ENCODE measurements at places on chromosomes 2 and 18.

DNA sequence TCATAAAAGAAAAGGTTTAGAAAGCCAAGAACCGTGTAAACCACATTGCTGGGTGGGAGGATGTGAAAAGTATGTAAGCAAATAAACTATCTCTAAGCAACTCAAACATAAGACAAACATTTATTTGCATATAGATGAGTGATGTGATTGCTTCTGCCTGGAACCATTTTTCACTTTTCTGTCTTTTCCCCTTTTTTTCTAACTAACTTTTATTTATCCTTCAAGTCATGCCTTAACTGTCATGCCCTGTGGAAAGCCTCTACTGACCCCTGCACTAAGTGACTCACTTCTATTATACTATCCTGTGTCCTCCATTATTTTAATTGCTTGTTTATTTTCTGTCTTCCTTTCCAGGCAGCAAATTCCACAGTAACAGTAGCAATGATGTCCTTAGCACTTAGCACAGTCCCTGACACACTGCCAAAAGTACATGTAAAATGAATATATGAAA is 87.5 kb upstream of the CTAGE1 start:
- no peak for DNase-seq

DNA sequence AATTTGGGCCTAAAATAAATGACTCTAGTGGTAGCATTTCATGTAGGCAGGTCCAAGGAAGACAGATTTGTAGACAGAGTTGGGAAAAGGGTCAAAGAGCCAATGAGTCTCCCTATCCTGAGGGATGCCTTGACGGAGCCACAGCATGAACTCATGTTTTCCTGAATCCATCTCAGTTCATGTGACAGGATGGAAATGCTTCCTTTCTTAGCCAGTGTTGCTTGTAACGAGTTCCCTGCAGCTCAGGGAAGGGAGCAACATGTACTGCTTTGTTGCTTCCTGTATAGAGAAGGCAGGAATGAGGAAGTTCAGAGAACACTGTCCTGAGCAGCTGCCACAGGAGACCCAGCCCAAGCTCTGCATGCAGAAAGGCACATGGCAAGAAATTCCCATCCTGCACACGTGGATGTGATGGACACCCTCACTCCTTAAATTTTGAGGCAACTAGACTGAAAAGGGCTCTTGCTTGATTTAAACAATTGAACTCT is 27.9 kb downstream of the TMEM17 start:
- no peak for DNase-seq

DNA sequence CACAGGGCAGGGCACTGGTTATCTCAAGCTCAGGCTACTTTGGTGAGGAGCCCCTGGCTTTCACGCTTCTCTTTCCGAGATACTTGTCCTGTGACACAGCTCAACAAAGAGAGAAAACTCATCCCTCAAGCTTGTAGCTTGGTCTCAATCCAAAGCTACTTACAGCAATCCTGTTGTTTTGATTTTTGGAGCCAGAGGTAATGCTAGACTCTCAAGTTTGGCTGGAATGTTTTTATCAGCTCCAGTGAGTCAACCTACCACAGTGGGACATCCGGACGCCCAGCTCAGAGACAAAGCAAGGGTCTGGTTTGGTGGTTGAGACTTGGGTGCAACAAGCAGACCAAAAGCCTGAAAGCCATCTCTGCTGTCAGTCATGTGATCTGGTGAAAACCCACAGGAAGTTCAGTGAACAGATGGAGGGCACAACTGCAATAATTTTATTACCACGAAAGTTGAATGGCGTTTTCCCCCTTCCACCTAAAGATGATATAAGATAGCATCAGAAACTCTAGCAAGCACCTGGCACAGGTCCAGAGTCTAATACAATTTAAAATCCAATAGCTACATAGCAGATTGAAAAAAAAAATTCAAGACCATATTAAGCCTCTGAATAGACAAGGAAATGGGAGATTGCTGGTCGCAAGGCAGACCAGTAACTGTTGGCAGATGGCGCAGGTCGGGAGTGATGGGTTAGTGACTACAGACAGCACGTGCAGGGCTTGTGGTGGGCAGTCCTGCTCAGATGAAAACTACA is 102.3 kb upstream of the SMAD7 start:
- peak; percentile 37 for DNase-seq

GRCh38 chr2:131042148-131042775 is 51.0 kb downstream of the FAM168B start:
- no peak for DNase-seq

DNA sequence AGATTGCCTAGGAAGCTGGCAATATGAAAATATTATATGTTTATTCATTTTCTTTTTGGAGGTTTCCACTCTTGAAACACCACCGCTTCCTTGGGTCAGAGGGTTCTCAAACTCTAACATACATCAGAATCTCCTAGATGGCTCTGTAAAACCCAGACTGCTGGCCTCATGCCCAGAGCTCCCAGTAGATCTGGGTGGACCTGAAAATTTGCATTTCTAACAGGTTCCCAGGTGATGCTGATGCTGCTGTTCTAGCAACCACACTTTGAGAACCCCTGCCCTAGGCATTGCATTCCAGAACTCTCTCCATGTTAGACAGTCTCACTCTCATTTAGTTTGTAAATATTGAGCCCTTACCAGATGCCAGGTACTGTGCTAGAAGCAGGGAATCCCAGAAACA is 139.4 kb downstream of the FAM210A start:
- DNase-seq, result no peak

DNA sequence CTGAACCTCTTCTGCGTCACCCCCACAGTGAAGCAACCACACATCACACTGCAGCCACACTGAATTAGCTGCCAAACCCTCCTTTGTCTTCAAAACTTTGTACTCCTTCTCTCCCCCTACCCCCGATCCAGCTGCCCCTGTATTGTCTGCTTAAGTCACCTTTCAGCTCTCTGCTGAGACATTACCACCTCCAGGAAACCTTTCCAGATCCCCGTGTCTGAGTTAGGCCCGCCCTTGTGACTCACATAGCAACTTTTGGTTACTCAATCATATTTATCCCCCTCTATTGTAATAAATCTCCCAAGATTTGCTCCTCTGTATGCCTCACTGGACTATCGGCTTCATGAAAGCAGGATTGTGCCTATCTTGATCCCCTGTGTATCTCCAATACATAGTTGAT is 82.8 kb upstream of the CDCA7 start:
- DNase-seq, result no peak

- no peak for DNase-seq
Observed at GRCh38 chr18:22412176-22412911, 5.4 kb downstream of the CTAGE1 start.

GRCh38 chr2:207317378-207317984 is 151.7 kb upstream of the KLF7 start:
- DNase-seq, result no peak

DNA sequence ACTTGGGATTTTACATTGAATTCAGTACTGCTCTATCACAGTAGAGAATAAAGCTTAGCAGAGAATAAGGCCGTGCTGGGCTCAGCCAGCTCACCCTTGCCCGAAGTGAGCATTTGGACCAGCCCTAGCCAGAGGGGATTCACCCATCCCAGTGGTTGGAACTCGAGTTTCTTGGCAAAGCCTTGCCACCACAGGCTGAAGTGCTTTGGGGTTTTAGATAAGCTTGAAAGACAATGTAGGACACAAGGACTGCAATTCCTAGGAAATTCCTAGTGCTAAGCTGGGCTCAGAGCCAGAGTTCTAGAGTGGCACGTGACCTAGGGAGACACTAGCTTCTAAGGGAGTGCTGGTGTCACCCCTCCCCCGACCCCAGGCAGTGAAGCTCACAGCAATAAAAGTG is 28.0 kb downstream of the SERPINB11 start:
- DNase-seq, result no peak

DNA sequence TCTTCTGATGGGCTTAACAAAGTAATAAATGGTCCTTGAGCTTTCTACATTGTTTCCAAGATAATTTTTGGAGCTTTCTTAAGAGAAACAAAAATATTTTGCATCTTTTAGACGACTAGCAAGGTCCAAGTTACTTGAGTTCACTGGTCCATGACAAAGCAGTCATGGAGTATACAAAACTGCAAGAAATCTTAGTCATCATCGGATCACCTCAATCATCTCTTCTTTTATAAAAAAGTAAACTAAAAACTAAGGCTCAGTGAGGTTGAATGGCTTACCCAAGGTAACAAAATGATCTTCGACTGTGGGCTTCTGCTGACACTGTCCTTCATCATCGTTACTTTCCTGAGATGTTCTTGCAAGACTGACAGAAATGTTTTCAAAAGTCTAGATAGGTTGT is 11.9 kb downstream of the FIGN start:
- no peak for DNase-seq

DNA sequence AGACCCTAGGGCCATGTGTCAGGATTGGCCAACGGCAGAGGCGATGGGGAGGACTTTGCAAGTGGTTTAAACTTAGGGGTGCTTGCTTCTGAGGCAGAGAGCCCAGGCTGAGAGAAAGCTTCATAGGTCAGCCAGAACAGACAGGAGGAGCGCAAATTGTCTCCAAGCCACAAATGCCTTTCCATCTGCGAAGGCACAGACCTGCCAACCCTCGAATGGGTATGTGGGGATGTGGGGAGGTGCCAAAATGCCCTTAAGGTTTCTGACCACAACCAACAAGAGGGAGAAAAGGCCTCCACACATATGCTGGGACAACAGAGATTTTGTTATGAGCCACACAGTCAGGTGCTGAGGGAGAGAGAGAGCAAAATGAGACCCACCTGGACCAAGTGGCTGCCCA is 283.6 kb downstream of the CYP26B1 start:
- no peak for DNase-seq

- no peak for DNase-seq
Observed at GRCh38 chr18:74577019-74577418, 20.7 kb upstream of the ZNF407 start.

DNA sequence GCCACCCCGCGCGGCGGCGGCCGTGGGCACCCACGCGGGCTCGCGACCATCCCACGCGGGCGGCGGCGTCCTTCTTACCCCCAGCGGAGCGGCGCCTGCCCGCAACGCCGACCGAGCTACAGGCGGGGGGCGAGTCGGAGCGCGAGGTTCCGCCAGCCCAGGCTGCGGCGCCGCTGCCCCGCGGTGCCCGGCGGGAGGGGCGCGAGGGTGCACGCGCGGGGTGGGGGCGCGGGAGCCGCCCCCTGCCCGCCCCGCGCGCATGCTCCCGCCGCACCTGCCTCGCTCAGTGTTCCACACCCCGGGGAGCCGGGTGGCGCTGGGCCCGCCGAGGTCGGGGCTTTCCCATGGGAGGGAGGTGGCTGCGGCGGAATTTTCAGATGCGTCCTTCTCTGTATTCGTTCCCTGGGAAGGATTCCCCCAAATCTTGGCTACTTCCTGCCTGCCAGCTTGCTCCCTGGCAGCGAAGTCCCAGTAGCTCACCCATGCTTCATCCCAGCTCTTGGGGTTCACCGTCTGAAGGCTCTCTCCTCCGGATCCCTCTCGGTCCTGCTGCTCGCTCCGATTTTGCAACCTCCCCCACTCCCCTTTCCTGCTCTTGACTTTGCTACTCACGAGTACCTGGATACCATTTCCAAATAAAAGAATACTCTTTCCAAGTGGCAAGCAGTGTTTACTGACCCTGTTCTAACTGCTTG is at the start of gene L3MBTL4:
TSS of gene L3MBTL4 (minus strand) at position 189 of the 695 bp plus-strand sequence. CDS start 103,286 bp downstream, outside the sequence.
- DNase-seq, result no peak

DNA sequence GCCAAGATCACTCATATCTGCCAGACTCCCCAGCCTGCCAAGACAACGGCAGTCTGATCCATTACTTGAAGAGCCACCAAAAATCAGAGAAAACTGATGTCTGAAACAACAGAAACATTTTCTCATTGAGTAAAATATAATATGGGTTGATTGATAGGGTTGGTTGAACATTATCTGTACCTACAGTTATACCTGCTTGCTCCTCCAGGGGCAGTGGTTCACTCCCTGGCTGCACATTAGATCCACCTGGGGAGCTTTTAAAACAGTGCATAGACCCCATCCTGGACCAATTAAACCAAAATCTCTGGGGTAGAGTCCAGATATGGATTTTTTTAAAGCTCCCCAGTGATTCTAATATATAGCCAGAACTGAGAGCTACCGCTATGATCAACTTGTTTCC is 43.6 kb upstream of the SLC14A2 start:
- DNase-seq, result peak; percentile 31

DNA sequence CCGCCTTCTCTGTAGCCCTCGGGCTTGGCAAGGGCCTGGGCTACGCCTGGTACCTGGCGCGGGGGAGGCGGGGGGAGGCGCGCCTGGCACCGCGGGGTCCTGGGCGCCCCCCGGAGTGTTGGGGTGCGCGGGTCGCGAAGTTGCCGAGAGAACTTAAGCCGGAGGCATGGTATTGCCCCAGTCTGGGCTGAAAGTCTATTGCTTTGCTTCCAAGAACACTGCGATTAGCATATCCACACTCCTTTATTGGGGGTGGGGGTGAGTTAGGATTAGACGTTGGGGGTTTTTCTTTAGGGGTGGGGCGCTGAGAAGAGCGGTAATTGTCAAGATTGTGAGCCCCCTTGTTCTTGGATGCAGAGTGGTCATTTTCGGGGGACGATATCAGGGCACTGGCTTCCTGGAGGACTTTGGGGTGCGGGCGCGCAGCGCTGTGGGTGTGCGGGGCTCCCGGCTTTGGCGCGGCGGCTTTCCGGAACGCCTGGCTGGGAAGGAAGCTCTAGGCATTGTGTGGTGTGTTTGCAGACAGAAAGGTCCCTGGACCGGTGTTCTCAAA is 798 bp downstream of the TANC1 start:
- DNase-seq, result no peak

DNA sequence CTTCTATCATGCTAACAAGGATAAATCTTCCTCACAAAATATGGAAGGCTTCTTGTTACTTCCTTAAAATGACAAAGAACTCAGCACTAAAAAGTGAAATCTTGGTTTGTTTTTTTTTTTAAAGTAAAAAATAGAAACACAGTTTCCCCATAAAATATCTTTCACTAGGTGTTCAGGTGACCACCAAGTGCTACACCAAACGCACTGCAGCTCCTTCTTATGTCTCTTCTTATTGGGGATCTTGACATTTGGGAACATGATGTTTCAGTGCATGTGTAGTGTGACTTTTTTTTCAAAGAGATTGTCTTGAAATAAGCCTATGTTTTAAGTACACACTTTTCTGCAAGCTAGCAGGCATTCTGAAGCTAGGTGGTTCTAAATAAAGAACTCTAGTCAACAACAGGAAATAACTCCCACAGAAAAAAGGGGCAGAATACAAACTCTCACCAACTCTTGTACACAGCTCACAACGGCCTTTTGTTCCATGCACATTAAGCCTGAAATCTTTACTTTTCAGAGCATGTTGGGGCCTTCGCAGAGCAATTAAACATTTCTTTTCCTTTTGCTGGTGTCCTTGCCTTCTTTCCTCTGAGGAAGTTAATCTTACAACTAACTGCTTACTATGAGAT is 13.2 kb upstream of the SERTAD2 start:
- no peak for DNase-seq

All from NCI-H446 treated with DMSO at 0.1 percent for 48 hours (cell line).